ENCODE measurements at places on chromosomes 16 and 17.

DNA sequence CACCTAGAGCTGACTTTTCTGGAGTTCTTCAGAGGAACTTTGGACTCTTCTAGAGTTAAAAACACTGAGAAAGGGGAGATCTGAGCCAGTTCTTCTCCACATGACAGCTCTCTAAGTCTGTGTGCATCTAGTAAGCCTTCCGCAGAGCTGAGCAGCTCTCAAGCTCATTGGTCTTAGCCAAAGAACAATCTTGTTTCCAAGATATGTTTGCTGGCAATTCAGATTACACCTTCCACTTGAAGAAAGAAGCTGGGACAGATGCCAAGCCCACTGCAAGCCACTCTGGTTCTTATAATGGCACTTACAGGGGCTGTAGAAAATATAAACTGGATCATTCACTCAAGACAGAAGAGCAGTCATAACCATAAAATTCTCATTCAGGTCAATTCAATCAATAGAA, 134.1 kb upstream of the TOX3 start:
- DNase-seq = no peak

GRCh38 chr16:85423631-85424030, 189.5 kb upstream of the GSE1 start:
- peak; percentile 17 for DNase-seq

- DNase-seq = no peak
These were observed 3.1 kb downstream of the ZNF843 start for GRCh38 chr16:31439519-31439918.

DNA sequence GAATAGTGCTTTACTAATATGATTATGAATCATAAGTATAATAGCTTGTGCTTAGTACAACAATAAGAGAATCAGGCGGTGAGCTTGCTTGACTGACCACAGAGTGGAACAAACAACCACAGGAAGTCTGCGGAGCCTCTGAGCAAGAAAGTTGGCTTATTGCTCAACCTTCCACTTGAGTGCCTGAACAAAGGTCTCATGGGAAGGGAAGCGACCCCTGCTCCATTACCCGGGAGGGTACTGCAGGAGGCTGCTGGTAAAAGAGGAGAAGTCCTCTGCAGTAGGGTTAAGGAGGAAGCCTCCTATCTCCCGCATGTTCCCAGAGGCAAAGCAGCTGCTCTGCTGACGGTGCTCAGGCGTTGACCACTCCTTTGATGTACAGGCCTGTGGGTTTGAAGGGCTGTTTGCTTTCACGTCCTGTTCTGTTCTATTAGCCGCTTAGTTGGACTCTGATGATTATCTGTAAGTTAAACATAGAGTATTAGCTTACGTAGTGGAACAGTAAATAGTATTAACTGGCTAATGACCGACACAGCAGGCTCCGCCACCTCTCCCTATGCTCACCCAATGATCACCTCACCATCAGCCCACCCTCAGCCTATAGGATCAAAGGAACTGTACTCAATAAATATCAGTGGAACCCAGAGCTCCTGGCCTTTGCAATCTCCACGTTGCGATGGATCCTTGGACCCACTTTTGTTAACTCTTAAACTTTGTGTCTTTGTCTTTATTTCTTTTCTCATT, 17.5 kb downstream of the ALOX15B start:
- no peak for DNase-seq

DNA sequence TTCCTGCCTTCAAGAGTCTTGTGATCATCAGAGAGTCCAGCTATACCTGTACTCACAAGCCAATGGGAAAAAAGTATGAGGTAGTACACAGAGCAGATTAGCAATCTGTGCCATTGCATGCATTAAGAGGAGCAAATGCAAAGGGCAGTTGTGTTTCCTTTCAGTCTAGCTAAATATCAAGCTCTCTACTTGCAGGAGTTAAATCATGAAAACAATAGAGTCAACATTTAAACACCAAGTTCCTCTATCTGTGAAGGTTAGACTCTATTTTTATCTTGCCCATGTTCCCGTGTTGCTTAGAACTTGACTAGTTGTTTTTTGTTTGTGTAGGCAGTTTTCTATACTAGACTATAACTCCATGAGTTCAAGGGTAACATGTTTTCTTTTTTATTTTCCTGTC, 4.7 kb upstream of the FAM20A start:
- DNase-seq = no peak

GRCh38 chr17:75547091-75547490, 21.6 kb downstream of the LLGL2 start:
- no peak for DNase-seq

GRCh38 chr17:82214012-82214628, 1.5 kb upstream of the CCDC57 start:
- no peak for DNase-seq

All from activated CD4-positive, CD25-positive, alpha-beta regulatory T cell treated with anti-CD3 and anti-CD28 coated beads, Interleukin-2, amount 50 U/mL, for 72 hours (primary cell).